Brain (organoid and tissue), 16 donors: ENCODE measurements at places on chromosomes 5 and 9. TPM values are rescaled to one million over a fixed set of nuclear protein-coding genes. Genes with fewer than 3 reads are reported as not detected.

ITGA1 gene
- polyA plus RNA-seq: 3.5 TPM

PDE8B gene
- polyA plus RNA-seq: 5.9 TPM

MLANA gene
- not detected for polyA plus RNA-seq

THBS4 gene
- 16.0 TPM for polyA plus RNA-seq

F2RL2 gene
- polyA plus RNA-seq: not detected

ADAMTS6 gene
- 0.08 TPM for polyA plus RNA-seq

DAB2IP gene
- 33.1 TPM for polyA plus RNA-seq

TPRN gene
- polyA plus RNA-seq: 72.3 TPM

SLC44A1 gene
- 92.3 TPM for polyA plus RNA-seq

CD72 gene
- 2.0 TPM for polyA plus RNA-seq

GOLGA1 gene
- polyA plus RNA-seq: 10.0 TPM

PKD2L2 gene
- not detected for polyA plus RNA-seq
